ENCODE measurements at places on chromosomes 6 and 20.

DNA sequence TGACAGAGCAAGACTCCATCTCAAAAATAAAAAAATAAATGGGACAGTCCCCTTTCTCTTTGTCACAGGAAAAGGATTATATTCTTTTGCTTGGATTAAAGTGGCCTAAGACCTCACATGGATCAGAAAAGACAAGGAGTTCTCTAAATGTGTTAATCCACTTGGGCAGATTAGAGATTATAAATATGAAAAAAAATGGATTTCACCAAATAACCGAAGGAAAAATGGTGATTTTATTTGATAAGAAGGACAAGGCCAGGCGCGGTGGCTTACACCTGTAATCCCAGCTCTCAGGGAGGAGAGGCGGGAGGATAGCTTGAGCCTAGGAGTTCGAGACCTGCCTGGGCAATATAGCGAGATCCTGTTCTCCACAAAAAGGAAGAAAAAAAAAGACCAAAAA is 21.8 kb downstream of the SAMHD1 start:
- no peak for DNase-seq

GRCh38 chr6:11970114-11970513 is 42.0 kb upstream of the HIVEP1 start:
- no peak for DNase-seq

- no peak for DNase-seq
Measured at GRCh38 chr20:48771542-48771941, 56.3 kb downstream of the PREX1 start.

GRCh38 chr6:20302702-20303251 is 90.5 kb upstream of the MBOAT1 start:
- no peak for DNase-seq

- DNase-seq = no peak
Measured at GRCh38 chr6:148317739-148318138, 24.9 kb upstream of the SASH1 start.

DNA sequence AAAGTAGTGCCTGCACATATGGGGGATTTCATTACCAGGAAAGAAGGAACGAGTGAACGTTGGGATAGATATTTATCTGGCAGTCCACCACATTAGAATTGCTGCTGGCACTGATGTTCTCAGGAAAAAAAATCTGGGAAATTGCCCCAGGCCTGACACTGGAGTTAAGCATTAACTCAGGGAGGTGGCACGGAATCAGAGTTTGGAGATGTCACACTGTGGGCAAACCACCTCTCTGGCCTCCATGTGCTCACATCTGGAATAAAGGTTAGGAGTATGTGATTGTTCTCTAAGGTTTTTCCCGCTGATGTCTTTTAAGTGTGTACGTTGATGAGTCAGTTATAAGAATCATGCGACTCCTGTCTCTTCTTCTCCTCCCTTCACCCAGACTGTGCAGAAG is 7.9 kb downstream of the TGM3 start:
- peak; percentile 38 for DNase-seq

GRCh38 chr6:22284666-22285065 is 12.2 kb downstream of the PRL start:
- DNase-seq = no peak

DNA sequence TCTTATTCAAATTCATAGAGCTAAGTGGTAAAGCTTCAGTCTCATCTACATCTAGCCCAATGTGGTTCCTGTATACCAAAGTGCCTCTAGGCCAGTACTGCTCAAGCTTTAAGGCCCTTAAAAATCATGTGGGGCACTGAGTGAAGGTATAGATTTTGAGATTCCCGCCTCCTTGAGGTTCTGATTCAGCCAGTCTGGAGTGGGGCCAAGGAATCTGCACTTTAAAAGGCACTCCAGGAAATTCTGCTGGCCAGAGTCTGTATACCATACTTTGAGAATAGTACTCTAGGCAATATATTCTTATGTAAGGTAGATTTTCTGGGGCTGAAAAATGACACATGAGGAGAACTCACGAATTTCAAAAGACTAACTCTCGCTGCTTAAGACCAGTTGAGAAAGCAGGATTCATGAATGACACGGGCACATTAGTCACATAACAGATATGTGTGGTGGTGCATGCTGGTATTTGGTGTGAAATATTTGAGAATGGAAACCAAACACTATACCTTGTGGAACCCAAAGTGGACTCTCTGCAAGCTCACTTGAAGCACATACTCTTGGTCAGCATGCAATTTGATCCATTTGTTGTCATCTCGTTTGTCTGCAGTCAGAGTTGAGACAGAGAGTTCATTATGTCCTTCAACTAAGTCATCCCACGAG is 47.6 kb upstream of the SIM1 start:
- DNase-seq = no peak

All from muscle of back (tissue), 13 donors.